ENCODE measurements at places on chromosomes 1 and 21.

GRCh38 chr1:204003536-204003935 is 69.4 kb upstream of the SOX13 start:
- no peak for DNase-seq

DNA sequence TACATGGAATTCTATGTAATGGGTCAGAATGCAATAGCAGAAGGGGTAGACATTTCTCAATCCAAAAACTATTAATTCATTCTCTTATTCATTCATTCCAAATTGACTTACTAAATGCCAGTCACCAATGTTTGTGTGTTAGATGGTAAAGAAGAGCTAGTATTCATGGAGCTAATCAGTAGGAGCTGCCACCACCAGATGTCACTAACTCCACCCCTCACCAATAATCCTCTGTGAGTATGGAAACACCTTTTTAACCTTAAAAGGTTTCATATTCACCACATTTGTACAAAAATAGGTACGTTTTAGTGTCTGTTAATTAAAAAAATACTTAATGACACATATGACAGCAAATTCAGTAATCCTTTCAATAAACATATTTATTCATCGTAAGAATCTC is 131.8 kb upstream of the PKN2 start:
- DNase-seq = no peak

DNA sequence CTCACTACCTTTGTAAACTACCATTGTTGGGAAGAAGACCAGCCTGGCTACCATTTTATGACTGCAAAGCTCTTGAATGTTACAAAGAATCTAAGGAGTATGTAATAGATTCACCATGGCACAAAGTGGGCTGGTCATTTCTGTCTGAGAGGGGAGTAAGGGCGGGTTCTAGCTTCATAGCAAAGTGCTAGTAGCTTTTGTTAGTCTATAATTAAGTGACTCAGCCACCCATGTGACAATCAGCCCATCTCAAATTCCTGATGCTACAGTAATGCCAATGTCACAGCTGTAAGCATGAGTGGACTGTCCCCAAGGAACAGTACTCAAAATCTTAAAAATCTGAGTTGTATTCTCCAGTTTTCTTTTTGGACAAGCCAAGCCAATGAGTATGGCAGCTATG is 15.4 kb upstream of the OTUD3 start:
- peak; percentile 26 for DNase-seq

DNA sequence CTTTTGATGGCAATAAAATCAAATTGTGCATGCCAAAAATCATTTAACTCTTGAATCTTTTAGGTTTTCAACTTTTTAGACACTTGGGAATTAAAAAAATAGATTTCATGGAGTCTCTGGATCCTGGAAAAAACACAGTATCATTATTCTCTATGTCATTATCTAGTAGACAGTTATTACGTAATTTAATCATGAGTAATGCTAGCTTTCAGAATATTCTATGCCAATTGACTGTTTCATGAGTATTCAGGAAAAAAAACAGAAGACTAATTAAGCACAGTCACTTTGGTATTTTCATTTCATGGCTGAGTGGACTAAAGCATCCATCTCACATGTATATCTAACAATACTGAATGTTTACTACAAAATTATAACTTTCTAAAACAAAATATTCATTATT is 44.0 kb downstream of the ODF2L start:
- peak; percentile 30 for DNase-seq

- no peak for DNase-seq
Observed at GRCh38 chr1:36580524-36580923, 97.8 kb upstream of the CSF3R start.

GRCh38 chr1:243713470-243714186 is 136.4 kb downstream of the AKT3 start:
- DNase-seq = peak; percentile 26

GRCh38 chr1:201122321-201122957 is 4.5 kb downstream of the ASCL5 start:
- DNase-seq = no peak

GRCh38 chr1:100499194-100499811 is 38.6 kb upstream of the GPR88 start:
- peak; percentile 7 for DNase-seq

DNA sequence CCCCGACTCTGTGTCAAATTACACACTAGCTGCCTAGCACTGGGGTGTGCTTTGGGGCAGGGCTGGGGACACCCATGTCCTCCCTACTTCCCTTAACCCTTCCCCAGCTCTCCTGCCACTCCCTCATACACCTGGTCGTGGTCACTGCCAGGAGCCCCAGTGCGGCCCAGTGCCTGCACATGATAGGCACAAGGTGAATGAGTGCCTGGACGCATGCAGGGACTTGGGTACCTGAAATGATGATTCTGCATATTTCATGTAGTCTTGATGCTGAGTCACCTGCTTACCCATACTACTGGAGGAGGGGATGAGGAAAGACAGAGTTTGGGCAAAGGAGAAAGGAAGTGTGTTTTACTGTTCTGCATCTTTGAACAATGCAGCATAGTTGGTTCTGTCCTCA is 1.5 kb upstream of the VANGL2 start:
- DNase-seq = no peak

- DNase-seq = peak; percentile 26
Observed at GRCh38 chr21:35593000-35593502, 467.3 kb downstream of the SETD4 start.
